ENCODE measurements at places on chromosomes 6 and 20.

- DNase-seq: no peak
These were observed 72.5 kb downstream of the ARHGAP18 start for GRCh38 chr6:129637340-129638054.

DNA sequence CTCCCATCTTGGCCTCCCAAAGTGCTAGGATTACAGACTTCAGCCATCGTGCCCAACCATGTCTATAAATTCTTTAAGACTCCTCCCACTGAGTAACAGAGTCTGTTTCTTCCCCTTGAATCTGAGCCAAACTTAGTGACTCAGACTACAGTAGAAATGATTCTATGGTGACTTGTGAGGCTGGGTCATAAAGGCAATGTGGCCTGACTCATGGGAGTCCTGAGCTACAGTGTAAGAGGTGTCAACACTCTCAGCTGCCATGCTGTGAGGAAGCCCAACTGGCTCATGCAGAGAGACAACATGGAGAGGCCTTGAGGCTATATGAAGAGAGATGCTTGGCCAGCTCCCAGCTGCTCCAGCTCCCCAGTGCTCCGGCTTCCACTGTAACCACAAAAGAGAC is 5.2 kb upstream of the NRSN2 start:
- no peak for DNase-seq

- DNase-seq: no peak
These were observed 44.5 kb upstream of the TULP1 start for GRCh38 chr6:35557239-35557638.

GRCh38 chr6:70119218-70119835 is 183.6 kb downstream of the COL9A1 start:
- DNase-seq: no peak

DNA sequence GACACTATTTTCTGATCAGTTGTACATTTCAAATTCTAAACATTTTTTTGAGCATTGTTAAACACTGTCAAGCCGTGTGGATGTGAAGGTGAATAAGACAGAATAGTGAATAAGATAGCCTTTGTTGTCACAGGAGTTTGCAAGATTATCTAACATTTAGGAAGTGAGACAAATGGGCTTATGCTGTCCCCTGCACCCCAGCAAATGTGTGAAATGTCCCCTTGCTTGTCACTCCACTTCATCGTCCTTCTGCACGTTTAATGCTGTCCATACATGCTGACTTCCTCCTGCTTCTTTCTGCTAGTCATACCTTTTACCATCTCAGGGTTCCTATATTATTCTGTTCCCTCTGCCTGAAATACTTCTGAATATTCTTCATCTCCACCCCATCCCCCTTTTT is 62.6 kb downstream of the CBFA2T2 start:
- DNase-seq: no peak

DNA sequence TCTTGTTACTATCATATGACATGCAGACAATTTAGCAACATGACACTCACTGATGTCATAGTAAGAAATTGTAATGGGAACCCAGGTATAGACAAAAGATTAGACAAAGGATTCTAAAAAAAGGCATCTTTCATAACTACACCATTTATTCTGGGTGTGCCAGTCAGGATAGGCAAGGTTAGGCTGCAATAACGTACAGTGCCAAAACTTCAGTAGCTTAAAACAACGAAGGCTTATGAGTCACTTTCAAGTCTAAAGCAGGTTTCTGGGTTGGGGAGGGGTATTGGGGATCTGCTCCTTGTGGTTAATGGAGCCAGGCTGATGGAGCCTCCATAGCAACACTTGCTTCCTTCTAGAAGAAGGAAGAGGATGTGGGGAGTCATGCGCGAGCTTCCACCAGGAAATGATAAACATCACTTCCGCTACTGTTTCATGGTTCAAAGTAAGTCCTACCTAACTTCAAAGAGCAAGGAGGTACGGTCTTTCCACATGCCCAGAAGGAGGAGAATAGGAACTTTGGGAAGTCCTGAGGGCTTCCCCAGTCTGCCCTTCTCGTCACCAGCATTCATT is 2.0 kb upstream of the GTSF1L start:
- no peak for DNase-seq

DNA sequence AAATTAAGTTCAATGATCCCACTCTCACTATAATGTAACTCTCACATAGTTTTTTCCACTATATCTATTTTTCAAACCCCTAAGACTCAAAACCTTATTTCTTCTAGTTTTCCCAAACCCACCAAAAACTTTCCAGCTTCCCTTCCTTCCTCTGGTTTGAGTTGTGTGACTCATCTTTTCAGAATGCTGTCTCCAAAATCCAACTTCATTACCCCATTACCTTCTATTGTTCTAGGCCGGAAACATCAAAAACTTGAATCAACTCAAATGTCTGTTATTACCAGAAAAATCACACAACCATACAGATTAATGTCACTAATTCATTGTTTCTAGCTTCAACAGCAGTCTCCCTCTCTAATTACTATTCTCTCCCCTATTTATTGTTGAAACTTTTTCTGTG is 1090.3 kb downstream of the HACE1 start:
- no peak for DNase-seq

GRCh38 chr20:6501061-6501460 is 266.4 kb upstream of the BMP2 start:
- peak; percentile 24 for DNase-seq

- DNase-seq: no peak
These were observed 471 bp downstream of the EZR start for GRCh38 chr6:158818581-158819212.

- DNase-seq: no peak
These were observed 41.9 kb downstream of the COX4I2 start for GRCh38 chr20:31679357-31680285.

GRCh38 chr20:47676912-47677634 is 108.2 kb downstream of the SULF2 start:
- DNase-seq: no peak

DNA sequence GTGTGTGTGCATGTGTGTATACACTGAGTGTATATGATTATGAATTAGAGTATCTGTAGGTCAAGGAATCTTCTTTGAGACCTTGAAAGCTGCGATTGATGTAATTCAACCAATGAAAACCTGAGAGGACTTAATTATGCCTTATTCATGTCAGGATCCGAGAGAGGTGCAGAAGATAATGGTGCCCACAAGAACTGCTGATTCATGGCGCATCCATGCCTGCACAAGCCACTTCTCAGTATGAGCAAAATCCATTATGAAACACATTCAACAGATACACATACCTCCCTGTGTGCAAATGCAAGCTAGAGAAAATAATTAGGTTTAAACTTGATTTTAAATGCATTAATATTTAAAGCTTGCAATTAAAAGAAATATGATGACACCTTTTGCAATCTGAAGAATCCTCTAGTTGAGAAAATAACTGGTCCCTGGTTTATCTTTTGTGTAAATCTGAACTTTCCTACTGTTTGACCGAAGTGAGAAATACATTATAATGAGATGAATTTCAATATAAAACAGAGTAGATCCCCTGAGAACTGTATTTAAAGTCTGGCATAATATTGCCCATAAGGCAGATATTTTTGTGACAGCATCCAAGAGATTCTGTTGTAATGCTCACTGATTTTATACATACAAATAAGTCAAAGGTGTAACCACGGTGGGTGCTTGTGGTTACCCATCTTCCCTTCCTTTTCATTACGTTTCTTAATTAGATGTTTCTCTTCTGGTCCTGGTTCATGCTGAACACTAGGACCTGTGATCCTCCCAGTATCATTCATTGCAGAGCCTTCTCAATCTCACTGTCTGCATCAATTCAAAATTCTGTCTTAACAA is 45.6 kb downstream of the LY86 start:
- no peak for DNase-seq

GRCh38 chr6:24887545-24888140 is 48.1 kb downstream of the RIPOR2 start:
- DNase-seq: no peak

GRCh38 chr20:2000285-2000684 is 6.4 kb upstream of the PDYN start:
- DNase-seq: no peak

- DNase-seq: no peak
These were observed 35.1 kb upstream of the KCNG1 start for GRCh38 chr20:51058017-51058416.

DNA sequence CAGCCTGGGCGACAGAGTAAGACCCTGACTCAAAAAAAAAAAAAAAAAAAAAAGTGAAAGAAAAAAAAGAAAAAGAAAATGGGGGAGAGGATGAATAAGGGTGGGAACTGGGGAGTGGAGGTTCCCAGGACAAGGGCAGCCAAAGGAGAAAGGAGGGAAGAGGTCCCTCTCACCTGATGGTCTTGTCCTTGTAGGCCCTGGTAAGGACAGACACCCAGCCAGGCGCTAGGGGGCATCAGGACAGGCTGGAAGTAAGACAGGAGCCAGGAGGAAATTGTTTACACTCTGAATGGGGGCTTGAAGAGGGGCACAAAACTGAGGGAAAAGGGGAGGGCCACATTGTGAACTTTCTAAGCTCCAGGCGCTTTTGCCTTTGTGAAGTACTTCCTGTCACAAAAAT is 2.3 kb upstream of the ALDH5A1 start:
- no peak for DNase-seq

- DNase-seq: no peak
These were observed 495.7 kb upstream of the JARID2 start for GRCh38 chr6:14750059-14750661.

DNA sequence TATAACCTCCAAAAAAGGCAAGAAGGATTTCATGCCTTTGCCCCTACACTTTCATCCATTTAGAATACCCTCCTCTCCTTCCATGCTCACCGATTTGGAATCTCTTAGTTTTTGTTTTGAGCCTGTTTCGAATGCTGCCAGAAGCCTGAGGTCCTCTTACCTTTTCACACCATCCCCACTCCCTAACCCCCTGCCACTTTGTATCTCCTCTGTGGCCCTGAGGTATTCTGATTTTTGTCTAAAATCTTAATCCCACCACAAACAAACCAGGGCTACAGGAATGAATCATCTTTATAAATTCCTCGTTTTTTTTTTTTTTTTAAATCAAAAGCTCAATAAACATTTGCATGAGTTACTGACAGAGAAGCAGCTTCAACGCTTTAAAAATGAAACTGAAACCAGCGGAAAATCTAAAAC is 1.6 kb upstream of the RPS12 start:
- DNase-seq: no peak

GRCh38 chr6:106553440-106553839 is 75.9 kb downstream of the RTN4IP1 start:
- DNase-seq: no peak

DNA sequence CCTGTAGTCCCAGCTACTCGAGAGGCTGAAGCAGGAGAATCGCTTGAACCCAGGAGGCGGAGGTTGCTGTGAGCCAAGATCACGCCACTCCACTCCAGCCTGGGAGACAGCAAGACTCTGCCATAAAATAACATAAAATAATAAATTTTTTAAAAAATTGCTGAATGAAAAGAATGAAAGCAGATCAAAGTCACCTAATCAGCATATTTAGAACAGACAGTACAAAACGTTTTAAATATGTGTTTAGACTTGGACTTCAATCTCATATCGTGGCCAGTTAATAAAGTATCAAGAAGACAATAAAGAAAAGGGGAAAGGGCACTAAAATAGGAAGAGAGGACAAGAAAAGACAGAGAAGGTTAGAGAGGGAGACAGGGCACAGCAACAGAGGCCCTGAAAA is 74.6 kb downstream of the EPM2A start:
- DNase-seq: no peak

- no peak for DNase-seq
These were observed 527 bp downstream of the TOMM34 start for GRCh38 chr20:44959638-44960102.

DNA sequence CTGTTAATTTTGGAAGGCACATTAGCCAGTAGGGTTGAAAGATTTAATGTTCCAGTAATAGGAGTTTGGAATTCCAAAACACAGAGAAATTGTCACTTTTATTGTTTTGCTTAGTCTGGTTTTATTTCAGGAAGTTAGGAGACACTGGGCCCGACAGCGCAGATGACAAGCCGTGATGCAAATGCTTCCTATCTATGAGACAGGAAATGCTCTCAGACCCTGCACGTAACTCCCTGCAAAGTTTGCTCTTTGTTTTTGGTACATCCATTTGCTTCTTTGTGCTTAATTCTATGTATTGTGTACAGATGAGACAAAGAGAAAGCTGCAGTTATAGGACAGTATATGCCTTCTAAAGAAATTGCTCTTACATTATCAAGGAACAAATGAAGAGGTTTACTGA is 201.6 kb upstream of the SGK1 start:
- DNase-seq: no peak

Data from astrocyte of the cerebellum (primary cell).